ENCODE measurements at places on chromosomes 3 and 15. TPM values are rescaled to one million over a fixed set of nuclear protein-coding genes. Genes with fewer than 3 reads are reported as not detected.
A peak's percentile ranks its signal among the peaks of the same experiment; 100 is the strongest.

- no peak for DNase-seq
Measured at GRCh38 chr3:190261740-190262139, 60.5 kb downstream of the CLDN1 start.

TMEM115 gene
- total RNA-seq, result 16.0 TPM

- DNase-seq, result no peak
Measured at GRCh38 chr3:131988209-131988608, 46.6 kb downstream of the CPNE4 start.

DNA sequence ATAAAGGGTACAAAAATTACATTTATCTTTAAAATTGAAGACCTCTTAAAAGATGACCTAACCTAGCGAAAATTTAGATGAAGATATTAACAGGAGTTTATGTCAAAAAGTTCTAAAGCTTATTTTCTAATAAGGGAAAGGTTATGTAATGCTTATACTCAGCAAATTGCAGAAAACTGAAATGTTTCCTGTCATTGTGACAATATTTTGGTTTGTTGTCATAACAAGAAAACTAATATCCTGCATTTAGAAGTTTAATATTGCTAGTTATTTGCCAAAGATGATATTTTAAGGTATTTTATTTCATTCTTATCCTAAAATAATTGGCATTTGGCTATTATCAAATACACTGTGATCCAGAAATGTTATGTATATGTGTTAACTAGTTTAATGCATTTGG is 294.5 kb downstream of the C3orf38 start:
- no peak for DNase-seq

DNA sequence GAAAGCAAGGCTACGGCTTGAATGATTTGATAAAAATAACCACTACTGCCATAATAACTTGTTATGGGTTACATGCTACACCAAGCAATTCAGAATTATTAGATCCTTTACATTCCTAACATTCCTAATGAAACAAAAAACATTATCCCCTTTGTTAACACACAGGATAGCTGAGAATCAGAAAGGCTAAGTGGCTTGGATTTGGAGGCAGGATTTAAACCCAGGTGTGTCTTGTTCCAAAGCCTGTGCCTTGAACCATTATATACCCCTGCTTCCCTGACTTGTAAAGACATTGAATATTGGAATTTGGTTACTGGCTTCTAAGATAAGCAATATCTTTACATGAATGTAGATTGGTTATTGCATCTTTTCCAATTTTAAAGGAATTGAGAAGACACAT is 417.1 kb upstream of the GOLIM4 start:
- no peak for DNase-seq

- peak; percentile 55 for DNase-seq
Measured at GRCh38 chr3:113287803-113288648, 76.7 kb downstream of the BOC start.

- no peak for DNase-seq
Measured at GRCh38 chr3:128727485-128727884, 1.5 kb downstream of the RAB7A start.

DNA sequence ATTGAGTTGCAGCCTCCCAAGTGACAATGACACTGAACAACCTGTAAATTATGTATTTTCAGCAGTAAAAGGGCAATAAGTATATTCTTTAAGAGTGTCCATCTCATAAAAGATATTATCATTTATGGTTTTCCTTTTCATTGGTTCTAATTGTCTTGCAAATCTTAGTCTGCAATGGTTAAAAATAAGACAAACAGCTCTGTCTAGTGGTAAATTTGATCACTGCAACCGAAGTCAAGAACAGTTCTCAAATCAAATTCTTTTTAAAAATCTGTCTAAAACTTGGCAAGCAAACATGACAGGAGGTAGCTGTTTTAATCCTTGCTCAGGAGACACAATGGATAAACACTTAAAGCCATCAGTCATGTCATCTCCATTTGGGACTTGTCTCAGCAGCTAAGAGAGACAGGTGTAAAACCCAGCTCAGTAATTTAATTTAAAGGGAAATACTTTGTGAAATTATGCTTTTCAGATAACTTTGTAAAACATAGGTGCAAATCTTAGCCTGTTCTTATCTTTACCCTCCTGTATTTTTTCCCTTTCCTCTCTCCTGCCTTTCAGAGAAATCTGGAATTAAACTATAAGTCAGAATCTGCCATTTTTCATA is 150.3 kb upstream of the ARHGEF26 start:
- no peak for DNase-seq

GPR62 gene
- total RNA-seq, result not detected

CTXN2 gene
- total RNA-seq, result not detected

GRCh38 chr3:120797857-120798256 is 55.3 kb downstream of the GTF2E1 start:
- no peak for DNase-seq

GRCh38 chr15:90497376-90497775 is 32.3 kb upstream of the CRTC3 start:
- no peak for DNase-seq

GABRB3 gene
- 0.17 TPM for total RNA-seq

DNA sequence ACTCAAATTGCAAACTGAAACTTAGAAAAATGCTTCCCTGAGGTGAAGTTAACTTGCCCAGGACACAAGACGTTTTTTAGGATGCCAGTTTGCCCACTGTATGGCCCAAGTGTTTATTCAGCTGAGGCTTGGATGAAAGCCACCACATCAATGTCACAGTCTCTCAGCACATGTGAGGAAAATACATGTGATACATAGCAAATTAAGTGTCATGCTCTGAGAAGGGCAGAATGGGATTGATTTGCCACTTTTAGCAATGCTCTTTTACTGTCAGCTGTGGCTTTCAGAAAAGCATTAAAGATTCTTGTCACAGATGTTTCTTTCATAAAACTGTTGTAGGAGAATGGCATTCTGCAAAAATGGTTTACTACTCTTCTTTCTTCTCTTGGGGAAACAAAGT is 165.5 kb downstream of the ZIC1 start:
- DNase-seq, result no peak

DNA sequence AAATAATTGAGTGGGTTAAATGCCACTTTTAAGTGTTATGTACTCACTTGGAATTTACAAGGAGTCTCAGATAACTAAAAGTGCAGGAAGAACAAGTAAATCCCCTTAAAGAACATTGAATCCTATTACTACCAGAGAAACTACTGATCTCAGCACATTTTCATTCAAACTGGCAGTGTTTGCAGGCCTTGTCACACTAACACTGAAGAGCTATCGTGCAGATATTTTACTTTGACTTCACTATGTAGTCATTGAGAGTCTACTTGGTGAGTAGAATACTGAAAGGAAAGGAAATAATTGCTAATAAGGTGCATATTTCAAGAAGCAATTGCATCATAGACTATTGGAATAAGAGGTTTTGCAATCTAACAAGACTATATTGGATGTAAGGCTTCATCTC is 721.4 kb upstream of the CBLB start:
- no peak for DNase-seq

TPRG1 gene
- 11.5 TPM for total RNA-seq

GRCh38 chr15:90812171-90812957 is 56.0 kb upstream of the FURIN start:
- DNase-seq, result no peak

DNA sequence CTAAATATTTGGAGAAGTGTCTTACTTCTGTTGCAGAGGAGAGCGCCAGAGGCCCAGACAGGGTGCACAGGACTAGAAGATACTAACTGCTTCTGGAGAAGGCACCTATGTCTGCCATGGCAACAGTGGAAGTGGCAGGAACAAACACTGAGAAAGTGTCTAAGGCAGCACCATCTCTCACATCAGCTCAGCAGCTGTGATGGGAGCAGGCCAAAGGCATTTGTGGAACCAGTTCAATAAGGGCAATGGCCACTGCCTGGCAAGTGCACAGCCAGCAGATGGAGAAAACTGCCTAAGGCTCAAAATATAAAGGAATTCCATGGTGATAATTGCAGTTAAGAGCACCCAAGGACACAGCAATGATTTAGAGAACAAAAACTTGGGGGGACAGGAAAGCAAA is 563.0 kb upstream of the CCDC54 start:
- DNase-seq, result no peak

DNA sequence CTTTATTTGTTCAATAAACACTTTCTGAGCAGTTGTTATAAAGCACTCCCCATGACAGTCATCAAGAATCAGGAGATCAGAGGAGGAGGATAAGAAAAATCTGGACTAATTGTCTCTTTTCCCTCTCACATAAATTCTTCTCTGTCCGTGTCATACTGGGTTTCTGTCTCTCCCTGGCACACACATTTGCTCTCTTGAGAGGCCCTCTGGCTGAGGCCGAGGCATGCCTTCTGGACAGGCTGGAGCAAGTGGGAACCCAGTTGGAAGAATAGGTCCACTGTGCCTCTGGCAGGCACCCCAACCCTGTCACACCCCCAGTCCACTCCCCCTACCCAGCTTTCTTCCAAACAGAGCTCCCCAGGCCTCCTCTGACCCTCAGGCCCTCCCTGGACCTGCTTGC is 315.8 kb downstream of the UACA start:
- no peak for DNase-seq

P2RY13 gene
- total RNA-seq, result not detected

BSN gene
- 0.07 TPM for total RNA-seq

DNA sequence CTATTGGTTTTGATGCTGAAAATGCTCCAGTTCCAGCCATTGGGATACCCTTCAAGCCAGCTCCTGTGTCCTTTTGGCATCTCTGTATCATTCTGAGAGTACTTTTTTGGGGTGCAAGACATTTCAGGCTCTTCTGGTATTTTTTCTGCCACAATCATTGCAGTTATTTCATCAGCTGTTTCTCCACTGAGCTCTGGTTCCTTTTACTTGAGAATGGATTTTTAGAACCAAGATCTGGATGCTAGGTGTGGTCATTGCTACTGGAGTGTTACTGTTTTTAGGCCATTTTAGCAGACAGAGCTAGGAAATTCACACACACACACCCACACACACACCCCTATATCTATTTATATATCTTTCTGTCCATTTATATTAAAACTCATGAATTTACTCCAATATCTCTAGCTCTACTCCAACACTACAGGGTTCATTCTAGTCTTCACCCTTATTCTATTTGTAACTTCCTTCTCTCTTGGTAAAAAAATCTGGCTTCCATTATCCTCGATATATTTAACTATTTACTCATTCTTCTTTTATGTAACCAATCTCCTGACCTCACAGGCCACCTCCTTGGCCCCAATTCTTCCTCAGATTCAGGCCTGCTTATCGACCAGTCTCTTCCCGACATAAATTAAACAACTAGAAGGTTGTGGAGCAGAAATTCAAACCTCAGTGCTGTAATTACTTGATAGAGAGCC is 17.0 kb downstream of the SLC35G2 start:
- no peak for DNase-seq

GRCh38 chr15:28995705-28996104 is 109.9 kb downstream of the APBA2 start:
- DNase-seq, result no peak

Data from activated CD4-positive, alpha-beta memory T cell treated with anti-CD3 and anti-CD28 coated beads for 36 hours (primary cell).